Activated CD8-positive, alpha-beta memory T cell treated with anti-CD3 and anti-CD28 coated beads for 48 hours (primary cell): ENCODE measurements at places on chromosomes 5 and 9.

DNA sequence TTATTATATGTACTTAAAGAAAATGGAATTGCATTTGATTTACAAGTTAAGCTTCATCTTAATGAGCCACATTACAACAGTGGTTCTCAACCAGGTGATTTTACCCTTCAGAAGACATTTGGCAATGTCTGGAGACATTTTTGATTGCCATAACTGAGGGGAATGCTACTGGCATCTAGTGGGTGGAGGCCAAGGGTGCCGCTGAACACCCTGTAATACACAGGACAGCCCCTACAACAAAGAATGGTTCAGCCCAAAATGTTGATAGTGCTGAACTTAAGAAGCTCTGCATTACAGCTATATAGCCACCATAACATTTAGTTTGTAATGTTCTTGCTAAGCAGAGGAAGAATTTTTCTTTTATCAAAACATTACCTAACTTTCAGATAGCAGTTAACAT, 103.1 kb downstream of the PAM start:
- no peak for DNase-seq

- no peak for DNase-seq
Observed at GRCh38 chr5:74296685-74297408, 343.7 kb downstream of the ENC1 start.

GRCh38 chr9:129640871-129641749, 841 bp downstream of the ASB6 start:
- DNase-seq, result no peak

DNA sequence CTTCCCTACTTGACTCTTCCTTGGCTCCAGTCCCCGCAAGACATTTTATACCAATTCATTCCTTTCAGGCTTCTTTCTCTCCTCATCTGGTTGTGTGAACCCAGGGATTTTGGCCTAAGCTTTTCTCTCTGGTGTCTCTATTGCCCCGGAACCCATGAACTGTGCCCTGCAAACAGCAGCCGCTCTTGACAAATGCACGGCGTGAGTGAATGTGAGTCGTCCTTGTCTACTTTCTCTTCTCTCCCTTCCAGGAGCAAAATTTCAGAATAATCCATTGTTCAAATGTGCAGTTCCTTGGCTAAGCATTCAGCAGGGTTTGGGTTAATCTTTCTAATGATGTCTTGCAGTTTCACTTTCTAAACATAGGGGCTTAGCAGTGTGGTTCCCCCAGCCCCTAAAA, 250.4 kb upstream of the IRX4 start:
- no peak for DNase-seq

DNA sequence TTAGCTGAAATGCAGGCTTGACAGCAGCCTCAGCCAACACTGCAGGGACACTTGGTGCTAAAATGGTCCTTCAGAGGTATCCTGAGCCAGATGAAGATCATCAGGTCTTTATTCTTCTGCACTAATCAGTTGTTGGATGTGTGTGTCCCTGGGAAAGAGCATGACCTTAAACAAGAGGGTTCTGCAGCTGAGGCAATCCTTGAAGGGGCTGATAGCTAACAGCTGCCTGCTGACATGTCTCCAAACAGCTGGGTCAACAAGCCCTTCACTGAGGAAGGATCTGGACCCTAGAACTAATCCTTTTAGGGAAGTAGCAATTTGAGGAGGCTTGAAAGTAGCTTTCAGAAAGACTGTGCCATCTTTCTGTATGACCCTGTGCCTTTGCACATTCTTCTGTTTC, 376.3 kb upstream of the ACTBL2 start:
- no peak for DNase-seq

- no peak for DNase-seq
Observed at GRCh38 chr5:105504-106070, 13.6 kb downstream of the PLEKHG4B start.

DNA sequence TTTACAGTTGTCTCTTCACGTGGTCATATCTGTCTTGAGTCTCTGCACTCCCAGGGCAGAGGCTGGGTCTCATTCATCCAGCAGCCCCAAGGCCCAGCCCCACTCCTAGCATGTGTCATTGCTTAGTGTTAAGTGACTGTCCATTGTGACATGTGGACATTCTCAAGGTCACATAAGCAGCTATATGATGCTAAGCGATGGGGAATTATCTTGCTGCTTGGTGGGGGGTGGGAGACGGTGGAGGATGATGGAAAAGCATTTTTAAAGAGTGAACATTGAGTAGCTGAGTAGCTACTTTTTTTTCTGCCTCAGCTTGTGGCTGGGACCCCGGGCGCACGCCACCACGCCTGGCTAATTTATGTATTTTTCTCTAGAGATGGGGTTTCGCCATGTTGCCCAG, at the start of gene C9orf153:
Gene C9orf153, minus strand, starts transcription at position 101 of the 400 bp plus-strand sequence. CDS start 30,054 bp downstream, outside the sequence.
- no peak for DNase-seq

- DNase-seq, result no peak
Observed at GRCh38 chr5:93220431-93220830, 360.6 kb downstream of the NR2F1-AS1 start.

DNA sequence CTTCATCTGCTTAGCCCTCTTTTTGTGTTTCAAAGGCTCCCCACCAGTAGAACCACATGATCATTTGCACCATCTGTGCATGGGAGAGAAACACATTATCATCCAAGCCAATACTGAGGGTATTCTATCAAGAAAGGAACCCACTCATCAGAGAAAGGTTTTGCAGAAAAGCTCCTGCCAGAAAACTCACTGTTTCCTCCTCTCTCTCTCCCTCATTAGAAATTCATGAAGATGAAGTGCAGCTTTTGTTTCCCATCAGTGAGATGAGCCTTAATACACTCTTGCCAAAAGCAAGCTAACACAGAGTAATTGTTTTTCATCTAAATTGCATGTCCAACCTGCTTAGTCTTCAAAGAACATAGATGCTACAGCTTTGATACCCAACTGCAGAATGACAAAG, 142.4 kb upstream of the GRAMD2B start:
- no peak for DNase-seq

- DNase-seq, result no peak
Observed at GRCh38 chr5:135263022-135263668, 135.9 kb downstream of the MACROH2A1 start.

GRCh38 chr5:134968055-134968454, 348 bp downstream of the CATSPER3 start:
- DNase-seq, result no peak

DNA sequence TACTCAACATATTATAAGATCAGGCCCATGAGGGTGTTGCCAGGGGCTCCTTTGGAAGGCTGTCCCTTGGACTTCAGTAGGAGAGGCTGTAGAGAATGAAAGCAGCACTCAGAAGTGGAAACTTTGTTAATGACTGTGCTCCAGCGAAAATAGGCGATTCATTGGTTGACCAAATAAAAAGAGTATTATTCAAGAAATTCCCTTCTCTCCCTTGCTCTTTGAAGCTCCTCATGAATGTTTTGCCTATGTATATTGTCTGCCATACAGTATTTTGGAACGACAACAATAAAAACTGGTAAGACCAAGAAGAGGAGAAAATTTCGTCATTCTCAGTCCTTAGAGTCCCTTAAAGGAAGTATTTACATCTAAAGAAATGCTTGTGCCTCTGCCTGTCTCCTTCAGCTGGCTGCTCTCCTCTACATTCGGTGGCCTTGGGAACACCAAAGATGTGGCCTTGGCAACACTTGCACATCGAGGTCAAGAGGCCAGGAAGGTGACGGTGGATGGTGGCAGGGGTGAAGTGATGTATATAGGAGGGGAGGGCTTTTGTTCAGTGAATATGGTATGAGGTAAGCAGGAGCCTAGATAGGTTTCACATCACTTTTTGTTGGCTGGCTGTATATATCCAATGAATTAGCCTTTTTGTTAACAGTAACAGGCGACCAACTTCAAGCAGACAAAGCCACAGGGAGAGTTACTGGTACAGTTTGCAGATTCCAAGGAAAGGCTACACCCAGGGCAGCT, 95.0 kb upstream of the ACTBL2 start:
- DNase-seq, result no peak

DNA sequence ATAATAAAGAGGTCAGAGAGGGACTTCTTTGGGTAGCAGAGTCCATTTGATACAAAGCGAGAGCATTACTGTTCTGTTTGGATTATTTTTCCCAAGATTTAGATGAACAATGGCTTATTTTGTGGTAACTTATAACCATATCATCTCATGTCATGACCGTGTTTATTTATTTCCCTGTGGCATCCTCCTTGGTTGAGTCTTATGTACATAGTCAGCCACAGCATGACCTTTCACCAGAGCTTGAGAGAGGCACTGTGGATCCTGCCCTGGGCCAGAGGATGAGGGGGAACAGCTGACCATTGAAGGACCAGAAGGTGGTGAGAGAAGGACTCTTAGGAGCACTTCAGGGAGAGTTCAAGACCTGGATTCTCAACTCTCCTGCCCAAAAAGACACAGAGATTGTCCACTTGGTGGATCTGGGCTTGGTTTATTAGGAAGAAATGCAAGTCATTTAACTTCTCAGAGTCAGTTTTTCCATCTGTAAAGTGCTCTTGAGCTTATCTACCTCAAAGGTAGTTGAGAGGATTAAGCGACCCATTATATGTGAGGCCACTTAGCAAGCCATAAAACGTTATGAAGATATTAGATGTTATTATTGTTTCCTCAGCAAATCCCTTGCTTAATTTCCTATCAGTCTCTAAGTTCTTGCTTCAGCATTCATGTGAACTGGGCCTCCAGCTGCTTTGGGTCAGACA, 51.4 kb downstream of the PPIC start:
- no peak for DNase-seq

DNA sequence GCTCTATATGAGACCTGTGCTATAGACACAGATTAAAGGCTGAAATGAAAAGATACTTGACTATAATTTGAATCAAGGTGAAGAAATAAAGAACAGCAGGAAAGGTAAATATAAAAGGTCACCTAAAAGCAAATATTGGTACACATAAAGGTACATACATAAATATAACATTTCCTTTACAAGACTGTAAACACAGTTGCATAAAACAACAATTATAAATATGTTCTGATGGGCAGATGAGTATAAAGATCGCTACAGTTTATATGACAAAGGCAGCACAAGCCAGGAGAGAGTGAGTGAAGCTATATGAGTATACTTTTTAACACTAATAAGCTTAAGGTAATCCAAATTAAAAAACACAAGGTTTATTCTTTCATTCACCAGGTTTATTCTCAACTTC, 114.5 kb downstream of the OXCT1 start:
- no peak for DNase-seq

DNA sequence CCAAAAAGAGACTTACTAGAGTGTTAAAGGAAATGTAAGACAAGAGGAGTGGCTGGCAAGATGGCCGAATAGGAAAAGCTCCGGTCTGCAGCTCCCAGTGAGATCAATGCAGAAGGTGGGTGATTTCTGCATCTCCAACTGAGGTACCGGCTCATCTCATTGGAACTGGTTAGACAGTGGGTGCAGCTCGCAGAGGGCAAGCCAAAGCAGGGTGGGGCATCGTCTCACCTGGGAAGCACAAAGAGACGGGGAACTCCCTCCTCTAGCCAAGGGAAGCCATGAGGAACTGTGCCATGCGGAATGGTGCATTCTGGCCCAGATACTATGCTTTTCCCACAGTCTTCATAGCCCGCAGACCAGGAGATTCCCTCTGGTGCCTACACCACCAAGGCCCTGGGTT, 308.7 kb downstream of the AGTPBP1 start:
- DNase-seq, result no peak

- DNase-seq, result no peak
Observed at GRCh38 chr5:174692982-174693422, 31.4 kb upstream of the MSX2 start.

DNA sequence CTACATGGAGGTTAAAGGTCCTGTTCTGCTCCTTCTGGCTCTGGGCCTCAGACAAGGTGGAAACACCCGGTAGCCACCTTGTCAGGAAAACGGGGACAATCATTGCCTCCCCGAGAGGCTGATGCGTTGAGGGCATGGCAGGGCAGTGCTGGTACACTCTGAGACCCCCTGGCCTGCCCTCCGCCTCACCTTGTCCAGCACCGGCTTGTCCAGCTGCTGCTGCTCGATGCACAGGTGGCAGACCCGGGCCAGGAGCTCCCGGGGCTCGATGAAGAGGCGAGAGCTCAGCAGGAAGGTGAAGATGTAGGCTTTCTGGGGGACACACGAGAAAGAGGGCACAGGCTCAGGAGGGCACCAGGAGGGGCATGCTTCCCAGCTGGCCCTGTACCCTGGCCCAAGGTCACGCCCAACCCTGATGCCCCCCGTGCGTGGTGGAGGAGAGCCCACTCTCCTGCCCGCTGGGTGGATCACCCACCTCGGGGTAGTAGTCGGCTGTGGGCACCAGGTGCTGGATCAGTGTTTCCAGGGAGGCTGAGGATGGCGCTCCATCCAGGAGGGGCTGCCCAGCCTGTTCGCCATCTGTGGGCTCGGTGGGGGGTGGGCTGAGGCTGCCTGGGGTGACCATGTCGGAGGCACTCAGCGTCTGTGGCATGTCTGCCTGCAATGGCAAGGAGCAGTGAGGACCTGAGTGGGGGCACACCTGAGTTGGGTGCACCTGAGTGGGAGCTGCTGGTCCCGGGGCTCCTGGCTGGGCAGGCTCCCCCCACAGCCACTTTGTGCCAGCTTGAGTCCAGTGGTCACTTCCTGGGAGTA, 66.0 kb upstream of the RNF130 start:
- DNase-seq, result no peak

DNA sequence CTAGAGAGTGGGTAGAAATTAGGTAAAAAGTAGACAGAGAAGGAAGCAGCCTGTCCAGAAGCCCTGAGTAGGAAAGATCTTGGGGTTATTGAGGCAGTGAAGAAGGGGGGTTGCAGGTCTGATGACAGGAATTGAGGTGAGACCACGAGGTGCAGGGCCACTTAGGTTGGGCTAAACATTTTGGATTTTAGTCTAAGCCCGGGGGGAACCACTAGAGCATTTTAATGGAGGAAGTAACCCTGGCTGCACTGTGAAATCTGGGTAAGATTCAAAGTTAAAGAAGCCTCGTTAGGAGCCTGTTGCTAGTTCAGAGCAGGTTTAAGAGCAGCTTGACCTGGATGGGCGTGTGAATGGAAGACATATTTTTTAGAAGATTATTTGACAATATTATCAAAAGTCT, 38.3 kb downstream of the MAP3K1 start:
- no peak for DNase-seq

DNA sequence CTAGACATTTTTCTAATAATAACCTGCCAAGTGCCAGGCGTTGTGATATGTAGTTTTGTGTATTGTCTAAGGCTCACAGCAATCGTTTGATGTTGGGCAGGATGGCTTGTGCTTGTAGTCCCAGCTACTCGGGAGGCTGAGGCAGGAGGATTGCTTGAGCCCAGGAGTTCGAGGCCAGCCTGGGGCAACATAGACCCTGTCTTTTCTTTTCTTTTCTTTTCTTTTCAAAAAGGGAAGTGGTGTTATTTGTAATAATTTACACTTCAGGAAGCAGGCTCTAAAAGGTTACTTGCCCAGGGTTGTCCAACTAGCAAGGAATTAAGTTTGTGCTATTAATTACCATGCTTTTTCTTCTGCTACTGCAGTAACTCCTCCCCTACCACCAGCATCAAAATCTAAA, 3.2 kb downstream of the ZNF131 start:
- no peak for DNase-seq

- no peak for DNase-seq
Observed at GRCh38 chr5:6235726-6236125, 142.6 kb downstream of the MED10 start.

- no peak for DNase-seq
Observed at GRCh38 chr9:83754383-83754977, 46.7 kb upstream of the UBQLN1 start.

GRCh38 chr9:94654165-94654894, 15.0 kb upstream of the FBP1 start:
- no peak for DNase-seq
